NCI-H1417 treated with DMSO at 0.1 percent for 48 hours (cell line): ENCODE measurements at places on chromosomes 16 and 17.

DNA sequence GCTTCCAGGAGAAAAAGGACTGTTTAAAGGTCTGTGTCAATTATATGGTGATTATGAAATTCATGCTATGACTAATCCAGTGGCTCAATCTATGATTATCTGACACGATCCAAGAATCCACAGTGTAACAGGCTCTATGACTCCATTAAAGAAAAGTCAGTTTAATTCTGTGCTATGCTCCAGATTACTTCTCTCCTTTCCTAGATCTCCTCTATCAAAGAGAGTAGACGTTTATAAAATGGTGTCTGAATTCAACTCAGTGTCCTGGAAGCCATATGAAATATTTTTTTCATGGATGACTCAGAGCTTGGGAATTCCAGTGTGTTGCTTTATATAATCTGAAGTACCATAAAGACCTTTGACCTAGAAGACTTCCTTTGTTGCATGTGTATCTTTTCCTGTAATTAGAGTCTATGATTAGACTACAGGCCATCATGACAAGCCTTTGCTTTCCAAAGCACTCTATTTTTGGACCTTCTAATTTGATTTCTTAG is 27.0 kb upstream of the NF1 start:
- DNase-seq: no peak

DNA sequence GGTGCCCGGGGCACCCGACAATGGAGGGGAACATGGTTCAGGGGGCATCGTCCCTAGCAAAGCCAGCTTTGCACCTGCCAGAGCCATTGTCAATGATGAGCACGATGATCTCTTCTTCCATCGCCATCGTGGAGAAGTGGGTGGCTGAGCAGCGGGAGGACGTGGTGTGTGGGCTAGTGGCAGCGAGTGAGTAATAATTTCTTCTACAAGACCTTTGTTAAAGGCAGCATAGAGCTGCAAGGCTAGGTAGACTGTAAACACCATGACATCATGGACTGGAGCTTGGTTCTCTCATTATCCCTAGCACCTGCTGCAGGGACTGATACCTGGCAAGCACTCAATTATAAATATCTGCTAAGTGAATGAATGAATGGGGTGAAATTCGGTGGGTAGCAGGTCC is 6.7 kb upstream of the HEATR3 start:
- no peak for DNase-seq

DNA sequence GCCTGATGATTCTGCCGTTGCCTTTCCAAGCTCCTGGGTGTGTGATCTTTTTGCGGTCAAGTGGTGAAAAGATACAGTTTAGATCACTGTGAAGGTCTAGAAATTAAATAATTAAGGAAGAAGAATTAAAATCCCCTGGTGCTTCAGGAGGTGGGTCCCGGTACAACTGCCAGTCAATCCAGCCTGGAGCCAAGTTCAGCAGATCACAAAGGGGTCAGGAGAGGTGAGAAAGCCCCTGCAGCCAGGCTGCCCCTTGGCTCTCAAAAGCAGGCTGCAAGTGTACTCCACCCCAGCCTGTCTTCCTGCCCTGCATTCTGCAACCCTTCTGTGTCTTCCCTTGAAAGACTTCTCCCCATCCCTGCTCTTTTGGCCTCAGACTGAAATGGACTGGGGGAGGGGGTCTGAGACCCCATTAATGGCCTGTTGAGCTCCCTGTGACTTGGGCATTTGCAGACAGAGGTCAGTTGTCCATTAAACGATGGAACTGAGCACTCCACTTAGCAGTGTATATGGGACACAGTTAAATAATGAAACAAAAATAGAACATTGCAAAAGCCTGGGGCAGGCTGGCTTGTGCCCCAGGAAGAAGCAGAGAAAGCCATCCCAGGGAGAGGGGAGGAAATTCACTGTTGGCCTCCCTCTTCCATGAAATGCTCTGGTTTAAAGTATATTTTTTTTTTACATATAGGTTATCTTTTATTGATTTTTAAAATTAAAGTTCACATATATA is 15.1 kb downstream of the CACNG5 start:
- no peak for DNase-seq

- DNase-seq: no peak
Measured at GRCh38 chr16:74892574-74893461, 92.1 kb downstream of the WDR59 start.

DNA sequence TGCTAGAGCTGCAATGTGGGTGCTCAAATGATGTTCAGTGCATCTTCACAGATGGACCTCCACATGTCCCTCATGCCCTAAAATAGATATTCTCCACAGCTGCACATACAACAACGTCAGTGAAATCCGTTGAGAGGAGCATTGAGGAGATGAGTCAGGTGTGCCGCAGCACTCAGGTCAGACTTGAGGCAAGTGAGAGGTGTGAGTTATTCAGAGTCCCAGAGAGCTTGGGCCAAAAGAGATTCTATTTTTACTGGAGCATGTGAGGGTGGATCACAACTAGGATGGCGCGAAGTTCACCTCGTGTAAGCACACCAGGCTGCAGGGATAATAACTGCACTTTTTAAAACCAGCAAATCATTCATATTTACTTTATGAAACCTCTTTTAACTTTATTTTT is 645.3 kb downstream of the MAF start:
- DNase-seq: no peak

GRCh38 chr17:41168121-41168520 is at the start of gene KRTAP4-3:
Gene KRTAP4-3, minus strand, starts transcription at chr17:41168221. Its CDS starts 49 bp downstream, at chr17:41168172.
- DNase-seq: no peak

DNA sequence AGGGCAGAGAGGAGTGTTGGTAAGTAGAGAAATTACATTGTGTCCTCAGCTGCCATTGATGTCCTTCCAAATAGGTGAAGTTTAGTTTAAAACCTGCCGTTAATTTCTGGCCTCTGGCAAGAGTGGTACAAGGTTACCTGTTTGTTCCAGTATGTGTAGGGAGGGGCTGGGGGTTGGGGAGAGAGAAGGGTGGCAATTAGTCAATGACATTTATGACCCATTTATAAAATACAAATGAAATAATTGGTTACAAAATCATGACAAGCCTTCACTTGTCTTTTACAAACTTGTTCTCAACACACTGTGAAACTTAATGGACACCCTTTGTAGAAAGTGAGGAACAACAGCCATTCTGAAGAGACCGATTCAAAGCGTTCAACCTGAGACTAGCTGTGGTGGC is 281.0 kb downstream of the FTO start:
- DNase-seq: no peak

DNA sequence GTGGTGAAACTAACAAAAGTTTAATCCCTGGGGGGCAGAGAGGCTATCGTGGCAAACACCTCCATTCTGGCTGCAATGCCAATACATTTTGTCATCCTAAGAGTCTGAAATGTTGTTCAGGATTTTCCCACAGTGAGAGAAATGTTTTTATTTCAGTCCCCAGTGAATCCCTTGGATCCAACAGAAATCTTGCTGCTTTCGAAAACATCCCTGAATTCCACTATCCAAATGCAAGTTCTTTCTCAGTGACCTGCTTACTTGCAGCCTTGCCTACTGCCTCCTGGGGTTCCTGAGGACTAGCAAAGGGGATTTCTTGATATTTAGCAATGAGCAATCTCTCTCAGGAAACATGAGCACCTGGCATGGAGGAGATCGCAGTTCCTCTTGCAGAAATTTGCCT is 202.1 kb upstream of the IRX3 start:
- no peak for DNase-seq

- no peak for DNase-seq
Measured at GRCh38 chr16:51569203-51569931, 418.3 kb upstream of the SALL1 start.

DNA sequence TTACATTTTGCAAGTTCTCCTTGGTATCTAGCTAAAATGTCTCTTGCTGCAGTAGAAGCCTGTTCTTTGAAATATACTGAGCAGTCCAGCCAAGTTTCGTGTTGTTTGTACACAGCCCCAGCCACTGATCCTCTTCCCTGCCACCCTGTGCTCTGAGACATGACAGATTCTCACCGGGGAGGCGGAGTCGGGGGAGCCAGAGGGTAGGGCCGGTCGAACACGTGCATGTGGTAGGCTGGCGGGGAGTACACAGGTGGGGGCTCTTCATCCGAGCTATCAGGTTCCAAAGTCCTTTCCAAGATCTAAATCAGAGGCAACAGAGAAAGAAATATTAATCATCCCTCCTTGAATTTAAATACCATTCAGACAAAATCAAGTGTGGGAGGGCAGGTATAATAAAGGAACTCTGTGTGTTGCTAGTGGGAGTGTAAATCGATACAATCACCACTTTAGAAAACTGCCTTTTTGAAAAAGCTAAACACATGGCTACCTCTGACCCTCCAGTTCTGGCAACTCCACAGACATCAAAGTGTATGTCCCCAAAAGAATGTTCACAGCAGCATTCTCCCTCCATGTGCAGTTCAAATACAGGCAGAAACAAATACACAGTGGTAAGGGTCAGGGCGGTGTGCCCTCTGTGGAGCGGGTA is 29.7 kb upstream of the MRPS23 start:
- no peak for DNase-seq

DNA sequence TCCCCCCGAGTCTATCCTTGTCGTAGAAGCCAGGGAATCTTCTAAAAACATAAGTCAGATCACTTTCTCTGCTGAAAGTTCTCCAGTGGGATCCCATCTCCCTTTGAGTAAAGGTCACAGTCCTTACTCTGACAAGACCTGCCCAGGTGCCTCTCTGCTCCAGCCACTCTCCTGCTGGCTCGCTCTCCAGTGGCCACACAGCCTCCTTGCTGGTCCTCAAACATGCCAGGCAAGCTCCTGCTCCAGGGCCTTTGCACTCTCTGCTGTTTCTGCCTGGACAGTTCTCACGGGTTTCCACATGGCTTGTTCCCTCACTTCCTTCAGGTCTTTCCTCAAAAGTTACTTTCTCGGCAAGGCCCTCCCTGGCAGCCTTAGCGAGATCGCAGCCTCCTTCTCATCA is 3.4 kb downstream of the B9D1 start:
- DNase-seq: no peak

DNA sequence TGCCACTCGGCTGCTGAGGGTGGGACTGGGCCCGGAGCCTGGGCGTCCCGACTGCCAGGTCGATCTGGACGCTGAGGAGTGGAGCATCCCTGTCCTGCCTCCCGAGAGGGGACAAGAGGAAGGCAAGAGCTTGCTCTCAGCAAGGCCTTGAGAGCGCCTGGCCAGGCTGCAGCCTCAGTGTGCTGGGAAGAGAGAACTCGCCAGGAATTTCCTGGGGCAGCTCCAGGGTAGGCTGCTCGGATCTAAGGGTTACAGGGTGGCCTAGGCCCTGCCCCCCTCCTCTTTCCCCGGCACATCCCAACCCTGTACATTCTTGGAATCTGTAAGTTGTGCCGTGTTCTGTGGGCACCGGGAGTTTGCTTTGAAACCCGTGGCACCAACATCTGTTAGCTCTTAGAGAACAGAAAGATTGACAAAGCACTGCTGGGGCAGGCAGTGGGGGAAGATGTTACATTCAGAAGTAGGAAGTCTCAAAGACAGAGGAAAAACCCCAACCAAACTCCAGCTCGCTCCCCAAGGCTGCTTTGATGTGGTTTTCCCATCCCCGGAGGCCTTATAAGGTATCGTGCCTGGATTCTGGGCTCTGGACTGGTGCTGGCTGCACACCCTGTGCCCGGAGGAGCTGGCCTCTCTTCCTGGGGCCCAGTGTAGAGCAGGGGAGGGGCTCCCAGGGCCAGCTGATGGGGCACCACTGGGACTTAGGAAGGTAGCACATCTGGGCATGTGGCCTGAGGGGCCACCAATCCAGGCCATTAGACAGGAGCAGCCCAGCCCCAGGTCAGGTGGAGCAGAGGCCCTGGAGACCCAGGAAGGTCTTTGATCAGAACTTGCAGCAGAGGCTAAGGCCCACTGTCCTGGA is 55.2 kb downstream of the NKD1 start:
- no peak for DNase-seq

- no peak for DNase-seq
Measured at GRCh38 chr16:57656342-57656955, 11.7 kb upstream of the ADGRG3 start.

DNA sequence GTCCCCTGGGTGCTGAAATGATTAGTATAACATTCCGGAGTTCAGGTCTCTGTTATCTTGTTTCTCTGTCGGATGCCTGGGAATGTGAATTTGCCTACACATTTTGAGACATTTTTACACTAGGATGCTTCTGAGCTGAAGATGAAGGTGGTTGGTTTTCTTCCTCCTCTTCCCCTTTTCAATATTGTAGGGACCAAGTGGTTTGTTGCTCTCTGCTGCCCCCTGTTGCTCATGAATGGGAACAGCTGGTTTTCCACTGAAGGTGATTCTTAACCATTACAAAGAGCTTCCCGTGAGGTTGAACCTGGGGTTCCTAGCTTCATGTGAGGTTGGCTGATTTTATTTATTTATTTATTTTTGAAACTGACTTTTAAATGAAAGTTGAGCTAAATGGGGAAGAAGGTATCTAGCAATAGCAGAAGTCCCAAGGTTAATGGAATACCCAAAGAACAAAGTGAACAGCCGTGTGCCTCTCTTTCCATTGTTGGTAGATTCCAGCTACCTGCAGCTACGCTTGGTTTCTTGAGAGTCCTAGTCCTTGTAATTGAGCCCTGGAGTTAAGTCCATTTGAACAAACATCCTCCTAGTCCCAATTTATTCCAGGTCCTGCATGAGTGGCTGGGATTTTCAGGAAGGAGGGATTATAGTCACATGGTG is 983.9 kb upstream of the EEF2KMT start:
- DNase-seq: no peak

- DNase-seq: no peak
Measured at GRCh38 chr17:19723964-19724363, 7.6 kb upstream of the SLC47A2 start.

DNA sequence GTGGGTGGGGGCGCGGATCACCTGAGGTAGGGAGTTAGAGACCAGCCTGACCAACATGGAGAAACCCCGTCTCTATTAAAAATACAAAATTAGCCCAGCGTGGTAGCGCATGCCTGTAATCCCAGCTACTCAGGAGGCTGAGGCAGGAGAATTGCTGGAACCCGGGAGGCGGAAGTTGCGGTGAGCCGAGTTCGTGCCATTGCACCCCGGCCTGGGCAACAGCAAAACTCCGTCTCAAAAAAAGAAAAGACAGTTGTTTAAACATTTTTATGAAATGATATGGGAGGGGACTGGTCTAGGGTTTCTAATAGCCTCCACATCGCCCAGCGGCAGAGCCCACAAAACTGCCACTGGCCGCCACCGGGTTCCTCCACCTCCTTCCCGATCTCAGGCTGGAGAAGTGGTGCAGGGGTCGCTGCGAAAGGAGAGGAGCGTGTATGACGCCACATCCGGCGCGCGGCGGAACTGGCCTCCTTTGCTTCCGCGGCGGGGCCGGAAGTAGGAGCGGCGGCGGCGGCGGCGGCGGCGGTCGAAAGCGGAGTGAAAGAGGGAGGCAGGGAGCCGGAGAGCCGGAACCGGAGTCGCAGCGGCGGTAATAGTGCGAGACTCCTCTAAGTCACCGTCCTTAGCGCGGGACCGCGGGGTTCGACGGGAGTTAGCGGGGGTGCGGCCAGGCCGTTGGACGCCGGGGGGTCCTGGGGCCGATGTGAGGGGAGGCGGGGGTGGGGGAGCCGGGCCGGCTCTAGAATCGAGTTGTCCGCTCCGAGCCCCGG is at the start of gene PPP4C:
Gene PPP4C, plus strand, starts transcription at position 492 of the 773 bp plus-strand sequence. CDS start 384 bp downstream, outside the sequence.
- peak; percentile 29 for DNase-seq

- DNase-seq: no peak
Measured at GRCh38 chr16:58855291-58855863, 121.3 kb upstream of the GOT2 start.
